ENCODE measurements at places on chromosomes 1 and 21. TPM values are rescaled to one million over a fixed set of nuclear protein-coding genes. Genes with fewer than 3 reads are reported as not detected.
A peak's percentile ranks its signal among the peaks of the same experiment; 100 is the strongest.

DNA sequence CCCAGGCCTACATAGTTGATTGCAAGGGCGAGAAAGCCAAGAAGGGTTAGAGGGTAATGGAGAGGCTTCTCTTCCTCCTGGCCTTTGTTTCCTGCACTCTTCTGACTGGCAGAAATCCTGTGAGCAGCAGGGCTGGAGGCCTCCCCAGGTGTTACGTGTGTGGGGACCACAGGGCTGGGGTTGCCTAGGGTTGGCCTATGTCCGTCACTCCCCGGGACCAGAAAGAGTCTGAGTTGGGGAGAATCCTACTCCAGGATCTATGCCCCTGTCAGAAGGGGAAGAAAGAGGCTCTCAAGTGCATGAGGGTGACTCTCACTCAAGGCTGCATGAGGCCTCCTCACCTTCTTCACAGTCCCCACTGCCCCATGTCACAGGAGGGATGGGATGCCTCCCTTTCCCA, 38.5 kb downstream of the IGFN1 start:
- peaks cover 15% of the 10 kb centered on the region for H3K4me1 ChIP-seq
- H3K4me3 ChIP-seq, result no peak overlapping the region
- no peaks in the 10 kb centered on the region for H3K36me3 ChIP-seq
- no peak for DNase-seq

GRCh38 chr1:152112885-152113432, 2.3 kb downstream of the TCHH start:
- no peak overlapping the region for H3K27ac ChIP-seq
- no peaks in the 10 kb centered on the region for H3K36me3 ChIP-seq
- peak overlapping the region; percentile 38 for H3K4me3 ChIP-seq

DNA sequence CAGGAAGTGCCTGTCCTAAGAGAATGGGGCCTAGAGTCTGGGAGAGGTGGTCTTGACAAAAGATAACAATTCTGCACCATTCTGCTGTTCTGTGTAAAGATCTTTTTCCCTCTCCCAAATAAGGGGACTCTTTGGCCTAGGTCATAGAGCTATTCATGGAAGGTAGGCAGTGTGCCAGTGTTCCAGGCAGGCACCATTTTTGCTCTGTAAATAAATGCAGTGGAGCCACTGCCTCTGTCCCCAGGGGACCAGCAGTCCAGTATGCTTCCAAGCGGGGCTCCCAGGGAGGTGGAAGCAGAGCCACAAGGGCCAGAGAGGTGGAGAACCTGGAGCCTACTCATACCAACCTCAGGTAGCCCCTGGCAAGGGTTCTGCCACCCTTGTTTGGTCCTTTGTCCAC, 25.9 kb downstream of the KCNA2 start:
- no peaks in the 10 kb centered on the region for H3K4me1 ChIP-seq
- no peak overlapping the region for H3K27ac ChIP-seq
- no peak overlapping the region for H3K4me3 ChIP-seq
- no peak for DNase-seq
- H3K36me3 ChIP-seq, result no peaks in the 10 kb centered on the region

- H3K36me3 ChIP-seq, result no peaks in the 10 kb centered on the region
- no peak overlapping the region for H3K27ac ChIP-seq
- no peaks in the 10 kb centered on the region for H3K27me3 ChIP-seq
- DNase-seq, result no peak
- H3K4me1 ChIP-seq, result peaks cover 6% of the 10 kb centered on the region
Measured at GRCh38 chr1:94339206-94339927, 78.8 kb upstream of the ABCD3 start.

GRCh38 chr1:32241001-32241763, 5.8 kb upstream of the FAM167B start:
- peak overlapping the region; percentile 6 for H3K27ac ChIP-seq
- peaks cover 21% of the 10 kb centered on the region for H3K4me1 ChIP-seq
- peak; percentile 50 for DNase-seq
- H3K27me3 ChIP-seq, result no peaks in the 10 kb centered on the region

GRCh38 chr1:8908388-8909151, 30.1 kb upstream of the ENO1 start:
- H3K27ac ChIP-seq, result no peak overlapping the region
- peak; percentile 15 for DNase-seq
- H3K27me3 ChIP-seq, result no peaks in the 10 kb centered on the region
- no peak overlapping the region for H3K4me3 ChIP-seq
- H3K4me1 ChIP-seq, result peaks cover 14% of the 10 kb centered on the region

DNA sequence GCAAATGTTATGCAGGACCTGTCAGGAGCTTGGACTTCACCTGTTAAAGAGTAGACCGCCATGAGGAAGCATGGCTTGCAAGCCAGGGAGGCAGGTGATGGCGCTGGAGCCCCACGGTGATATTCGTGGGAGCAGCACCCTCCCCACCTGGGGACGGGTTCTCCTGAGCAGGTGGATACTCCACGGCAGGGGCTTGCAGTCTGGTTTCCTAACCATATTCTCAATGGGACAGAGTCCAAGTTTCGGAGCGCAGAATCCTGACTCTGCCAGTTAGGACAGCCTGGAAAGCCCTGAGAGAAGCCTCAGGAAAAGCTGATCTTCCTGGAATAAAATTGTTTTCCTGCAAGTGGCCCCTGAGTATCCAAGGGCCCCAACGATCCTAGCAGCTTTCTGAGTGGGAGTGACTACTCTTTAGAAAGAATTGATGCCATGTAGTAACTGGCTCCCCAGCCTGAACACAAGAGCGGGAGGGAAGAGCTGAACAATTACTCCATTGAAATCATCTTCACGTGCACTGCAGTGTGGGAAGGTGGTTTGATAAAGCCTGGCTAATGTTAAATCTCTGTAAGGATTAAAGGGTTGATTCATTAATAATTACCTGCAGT, 146.3 kb upstream of the RAB4A start:
- H3K27me3 ChIP-seq, result no peaks in the 10 kb centered on the region
- DNase-seq, result no peak
- no peaks in the 10 kb centered on the region for H3K36me3 ChIP-seq
- no peaks in the 10 kb centered on the region for H3K4me1 ChIP-seq

- DNase-seq, result peak; percentile 6
- H3K4me3 ChIP-seq, result no peak overlapping the region
- H3K4me1 ChIP-seq, result peaks cover 27% of the 10 kb centered on the region
- H3K27ac ChIP-seq, result no peak overlapping the region
Measured at GRCh38 chr1:101366513-101367215, 129.8 kb downstream of the S1PR1 start.

DNA sequence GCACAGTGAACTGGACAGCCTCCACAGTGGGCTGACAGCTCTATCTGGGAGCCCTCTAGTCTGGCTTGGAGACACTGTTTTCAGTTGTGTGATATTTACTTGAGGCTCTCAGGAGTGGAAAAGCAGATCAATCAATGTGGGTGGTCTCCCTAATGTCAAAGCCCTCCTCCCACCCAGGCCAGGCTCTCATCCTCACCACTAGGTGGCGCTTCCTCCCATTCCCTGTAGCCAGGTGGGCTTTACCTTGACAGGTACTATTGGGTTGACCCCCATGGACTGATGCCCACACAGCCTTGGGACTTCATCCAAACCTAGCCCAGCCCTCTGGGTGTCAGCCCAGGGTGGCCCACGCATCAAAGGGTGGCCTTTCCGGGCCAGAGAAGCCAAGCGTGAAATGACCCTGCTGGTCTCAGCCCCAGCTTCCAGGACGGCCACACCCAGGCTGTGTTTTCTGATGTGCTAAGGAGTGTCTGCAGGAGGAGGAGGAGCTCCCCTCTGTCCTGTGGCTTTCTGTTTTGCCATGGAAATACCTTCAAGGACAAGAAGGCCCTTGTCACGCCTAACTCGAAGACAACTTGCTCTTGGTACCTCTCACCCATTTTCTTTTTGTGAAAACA, 54.0 kb downstream of the CLIC6 start:
- no peaks in the 10 kb centered on the region for H3K36me3 ChIP-seq
- no peak overlapping the region for H3K27ac ChIP-seq
- H3K4me1 ChIP-seq, result no peaks in the 10 kb centered on the region
- no peak overlapping the region for H3K4me3 ChIP-seq
- H3K27me3 ChIP-seq, result peaks cover 18% of the 10 kb centered on the region

DNA sequence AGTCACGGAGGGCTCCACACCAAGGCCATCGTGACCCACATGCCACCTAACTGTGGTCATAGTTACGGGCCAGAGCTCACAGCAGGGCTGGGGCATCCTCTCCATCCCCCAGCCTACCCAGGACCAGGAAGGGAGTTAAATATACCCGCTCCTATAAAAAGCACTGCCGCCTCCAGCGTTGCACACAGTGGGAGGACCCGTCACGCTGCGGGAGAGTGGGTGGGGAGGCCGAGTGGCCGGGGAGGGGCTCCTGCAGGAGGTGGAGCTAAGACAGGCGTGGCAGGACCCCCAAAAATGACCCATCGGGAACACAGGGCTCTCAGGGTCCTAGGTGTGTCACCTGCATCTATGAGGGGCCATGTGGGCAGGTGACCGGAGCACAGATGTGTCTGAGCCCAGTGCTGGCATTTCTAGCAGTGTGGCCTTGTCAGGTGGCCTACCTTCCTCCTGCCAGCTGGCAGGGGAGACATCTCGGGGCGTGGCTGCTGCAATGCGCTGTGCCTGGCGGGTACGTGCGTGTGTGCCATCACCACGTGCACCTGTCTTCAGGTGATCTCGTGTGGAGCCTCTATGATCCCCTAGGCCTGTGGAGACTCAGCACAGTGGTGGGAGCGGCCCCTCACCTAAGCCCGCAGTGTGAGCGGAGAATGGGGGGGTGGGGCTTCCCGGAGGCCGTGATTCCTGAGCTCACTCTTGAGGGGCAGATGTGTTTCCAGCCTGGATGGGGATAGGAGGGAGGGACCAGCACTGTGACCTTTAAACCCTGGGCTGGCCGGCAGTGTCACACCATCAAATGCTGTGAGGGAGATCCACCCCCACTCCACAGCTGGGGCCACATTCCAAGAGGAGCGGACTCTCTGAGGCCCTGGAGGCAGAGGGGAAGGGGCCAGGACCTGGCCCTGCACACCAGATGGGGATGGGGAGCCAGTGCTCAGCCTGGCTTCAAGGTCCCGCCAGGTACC, 17.7 kb downstream of the AGRN start:
- H3K4me1 ChIP-seq, result peaks cover 9% of the 10 kb centered on the region
- H3K4me3 ChIP-seq, result no peak overlapping the region
- H3K27me3 ChIP-seq, result no peaks in the 10 kb centered on the region

- no peaks in the 10 kb centered on the region for H3K36me3 ChIP-seq
- H3K27ac ChIP-seq, result no peak overlapping the region
- H3K27me3 ChIP-seq, result no peaks in the 10 kb centered on the region
- no peaks in the 10 kb centered on the region for H3K4me1 ChIP-seq
- DNase-seq, result no peak
Measured at GRCh38 chr1:64425521-64425920, 44.4 kb upstream of the CACHD1 start.

DNA sequence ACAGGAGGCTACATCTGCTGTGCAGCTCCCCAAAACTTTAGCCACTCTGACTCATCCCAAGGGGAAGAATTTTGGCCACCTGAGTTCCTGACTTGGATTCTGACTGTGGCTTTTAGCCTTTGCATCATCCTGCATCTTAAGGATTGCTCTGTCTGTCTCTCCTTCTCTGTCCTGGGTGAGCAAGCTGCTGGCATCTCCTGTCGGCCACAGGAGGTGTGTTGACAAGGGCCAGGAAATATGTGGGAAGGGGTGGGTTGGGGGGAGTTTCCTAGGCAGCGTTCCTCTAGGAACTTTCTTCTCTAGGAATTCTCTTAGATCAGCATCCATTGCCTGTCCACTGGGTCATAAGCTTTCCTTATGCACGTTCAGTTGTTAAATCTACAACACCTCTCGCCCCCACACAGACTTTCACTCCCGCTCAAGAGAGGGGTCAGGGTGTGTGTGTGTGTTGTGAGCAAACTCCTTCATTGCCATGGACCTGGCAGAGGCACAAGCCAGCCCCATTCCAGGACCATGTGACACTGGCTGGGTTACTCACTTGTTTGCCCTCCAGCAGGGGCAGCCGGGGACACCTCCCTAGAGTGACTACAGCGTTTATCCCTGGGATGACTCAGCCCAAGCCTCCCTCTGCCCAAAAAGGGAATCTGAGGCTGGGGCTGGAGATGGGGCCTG, 145.0 kb upstream of the DUSP10 start:
- no peak overlapping the region for H3K4me3 ChIP-seq
- peak; percentile 86 for DNase-seq
- H3K27ac ChIP-seq, result peak overlapping the region; percentile 18
- no peaks in the 10 kb centered on the region for H3K27me3 ChIP-seq

The CNKSR1 gene
- total RNA-seq, result 4.2 TPM

The COL11A1 gene
- 810 TPM for total RNA-seq

The CELA2B gene
- total RNA-seq, result not detected

The NTMT2 gene
- 0.43 TPM for total RNA-seq

The CNR2 gene
- not detected for total RNA-seq

The GPR37L1 gene
- total RNA-seq, result not detected
